Tibial artery (tissue), 4 donors: ENCODE measurements at places on chromosomes 11 and 22.

GRCh38 chr11:59188954-59189353 is 17.0 kb downstream of the DTX4 start:
- H3K27ac ChIP-seq = no peak overlapping the region
- no peak for DNase-seq
- no peak overlapping the region for H3K4me3 ChIP-seq
- no peaks in the 10 kb centered on the region for H3K36me3 ChIP-seq
- H3K27me3 ChIP-seq = no peaks in the 10 kb centered on the region

DNA sequence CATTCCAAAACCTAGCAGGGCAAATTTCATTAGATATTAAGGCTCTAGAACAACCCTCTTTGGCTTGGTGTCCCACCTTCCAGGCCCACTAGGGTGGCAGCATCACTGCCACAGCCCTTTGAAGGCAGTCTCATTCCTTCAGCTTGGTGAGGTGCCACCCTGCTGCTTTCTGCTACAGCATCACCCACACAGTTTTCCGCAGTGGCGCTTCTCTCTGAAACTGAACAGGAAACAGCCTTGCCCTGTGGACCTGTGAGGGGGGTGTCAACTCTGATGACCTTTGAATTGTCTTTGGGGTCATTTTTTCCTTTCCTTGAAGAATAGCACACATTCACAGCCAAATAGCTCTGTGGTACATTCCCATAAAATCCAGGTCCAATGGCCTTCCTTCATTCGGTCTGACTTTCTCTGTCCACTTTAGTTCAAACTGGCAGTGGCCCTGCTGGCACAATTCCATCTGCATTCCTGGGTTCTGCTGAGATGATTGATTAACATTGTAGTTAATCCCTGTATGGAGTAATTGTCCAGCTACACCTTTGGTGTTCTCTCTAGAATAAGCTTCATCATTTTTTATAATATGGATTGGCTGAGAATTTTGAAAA is 251.9 kb upstream of the FAT3 start:
- no peaks in the 10 kb centered on the region for H3K27me3 ChIP-seq
- H3K27ac ChIP-seq = no peak overlapping the region
- DNase-seq = no peak
- H3K36me3 ChIP-seq = no peaks in the 10 kb centered on the region
- H3K4me3 ChIP-seq = no peak overlapping the region

- no peaks in the 10 kb centered on the region for H3K36me3 ChIP-seq
- no peak overlapping the region for H3K4me3 ChIP-seq
- H3K4me1 ChIP-seq = peaks cover 15% of the 10 kb centered on the region
- DNase-seq = peak; percentile 74
- H3K27ac ChIP-seq = no peak overlapping the region
- no peaks in the 10 kb centered on the region for H3K27me3 ChIP-seq
Observed at GRCh38 chr11:45045683-45046471, 95.2 kb upstream of the TP53I11 start.

DNA sequence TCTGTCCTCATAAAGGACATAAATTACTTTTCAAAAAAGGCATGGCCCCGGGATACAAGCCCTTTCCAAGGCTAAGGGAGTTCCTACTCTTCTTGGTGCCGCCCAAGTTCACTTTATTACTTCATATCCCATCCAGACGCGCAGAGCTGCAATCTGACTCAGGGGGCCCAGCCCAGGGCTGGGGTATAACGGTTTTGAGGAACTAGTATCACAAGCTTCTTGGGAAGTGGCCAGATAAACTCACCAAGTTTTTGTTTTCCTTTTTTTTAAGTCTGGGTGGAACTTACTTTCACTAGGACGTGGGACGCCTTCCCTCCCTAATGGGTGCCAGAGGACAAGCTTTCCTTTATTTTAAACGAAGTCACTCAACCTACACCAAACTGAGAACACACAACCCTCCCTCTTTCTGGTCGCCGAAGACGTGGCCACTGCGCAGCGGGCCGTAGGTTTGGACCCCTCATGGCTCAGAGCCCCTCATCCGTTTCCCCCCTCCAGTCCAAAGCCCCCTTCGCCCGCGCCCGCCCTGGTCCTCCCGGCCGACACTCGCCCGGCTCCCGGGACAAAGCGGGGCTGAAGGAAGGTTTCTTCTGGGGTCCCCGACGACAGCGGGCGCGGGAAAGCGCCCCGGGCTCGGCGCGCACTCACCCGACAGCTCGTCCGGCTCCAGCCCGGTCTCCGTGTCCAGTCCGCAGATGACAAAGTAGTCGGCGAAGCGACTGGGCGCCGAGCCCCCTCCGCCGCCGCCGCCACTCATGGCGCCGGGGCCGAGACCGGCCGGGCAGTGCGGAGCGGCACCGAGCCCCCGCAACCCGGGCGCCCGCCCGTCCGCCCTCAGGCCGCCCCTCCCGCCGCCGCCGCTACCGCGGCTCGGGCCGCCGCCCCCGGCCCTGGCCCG is 587 bp downstream of the DENND5A start:
- peak overlapping the region; percentile 98 for H3K27ac ChIP-seq
- peaks cover 45% of the 10 kb centered on the region for H3K4me1 ChIP-seq
- peak overlapping the region; percentile 80 for H3K4me3 ChIP-seq

DNA sequence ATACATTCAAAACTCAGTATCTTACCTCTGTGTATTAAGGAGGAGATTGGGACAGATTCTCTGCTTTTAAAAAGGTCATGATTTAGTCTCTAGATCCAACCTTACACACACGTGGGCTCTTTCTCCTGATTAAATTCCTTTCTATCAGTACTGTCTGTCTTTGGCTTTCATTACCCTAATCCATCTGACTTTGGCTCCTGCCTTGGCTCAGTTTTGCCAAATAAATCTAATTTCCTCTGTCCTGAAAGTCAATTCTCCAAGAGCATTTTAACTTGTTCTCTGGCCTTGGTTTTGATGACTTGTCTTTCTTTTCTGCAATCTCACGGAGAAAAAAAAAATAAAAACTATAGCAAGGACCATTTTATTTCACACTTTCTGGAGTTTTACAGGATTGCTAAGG is 176.6 kb upstream of the PDGFD start:
- no peak overlapping the region for H3K4me3 ChIP-seq
- H3K4me1 ChIP-seq = no peaks in the 10 kb centered on the region
- no peaks in the 10 kb centered on the region for H3K27me3 ChIP-seq
- H3K36me3 ChIP-seq = no peaks in the 10 kb centered on the region

- H3K4me3 ChIP-seq = no peak overlapping the region
- H3K4me1 ChIP-seq = no peaks in the 10 kb centered on the region
- peaks cover 7% of the 10 kb centered on the region for H3K36me3 ChIP-seq
- no peak for DNase-seq
Observed at GRCh38 chr11:44203270-44204043, 106.5 kb downstream of the ALX4 start.

DNA sequence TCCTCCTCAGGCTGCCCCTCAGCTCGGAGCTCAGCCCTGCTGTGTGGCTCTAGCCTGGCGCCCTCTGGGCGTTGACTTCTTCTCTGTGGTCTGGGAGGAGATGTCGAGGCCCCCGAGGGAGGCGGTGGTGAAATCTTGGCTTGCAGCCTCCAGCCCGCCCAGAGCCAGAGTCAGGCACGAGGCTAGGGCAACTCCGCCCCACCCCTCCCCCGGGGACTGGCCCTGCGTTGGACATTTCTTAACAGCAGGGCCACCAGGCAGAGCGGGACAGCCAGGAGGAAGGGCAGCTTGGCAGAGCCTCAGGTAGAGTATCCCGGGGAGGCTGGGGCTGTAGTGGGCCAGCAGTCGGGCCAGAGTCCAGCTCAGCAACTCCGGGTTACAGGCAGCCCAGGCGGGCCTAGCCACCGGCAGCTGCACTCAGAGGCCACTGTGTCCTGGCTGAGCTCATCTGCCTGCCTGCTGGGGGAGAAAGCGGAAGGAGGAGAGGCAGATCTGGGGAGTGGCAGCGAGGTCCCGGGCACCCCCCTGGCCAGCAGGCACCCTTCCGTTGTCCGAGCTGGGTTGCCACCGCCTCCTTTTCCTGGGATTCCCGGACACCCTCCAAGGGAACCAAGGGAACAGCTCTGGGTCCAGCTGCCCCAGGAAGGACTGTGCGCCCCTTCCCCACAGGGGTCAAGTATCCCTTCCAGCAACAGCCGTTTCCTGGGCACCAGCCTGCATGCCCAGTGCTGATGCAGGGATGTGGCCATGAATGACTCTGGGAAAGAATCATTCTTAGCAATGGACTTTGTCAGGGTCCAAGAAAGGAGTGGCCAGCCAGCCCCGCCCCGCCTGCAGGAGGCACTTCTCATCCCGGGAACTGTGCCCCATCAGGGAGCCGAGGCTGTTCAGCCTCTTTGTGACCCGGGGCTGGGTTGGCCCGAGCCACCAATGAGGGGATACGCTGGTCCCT is at the start of gene ALDH3B1:
TSS of gene ALDH3B1 (plus strand) at position 238 of the 952 bp plus-strand sequence. CDS start 4,971 bp downstream, outside the sequence.
- peak within 1 kb of the TSS; percentile 49 for H3K4me3 ChIP-seq
- H3K27ac ChIP-seq = peak within 1 kb of the TSS; percentile 93
- peaks cover 75% of the 10 kb centered on the region for H3K4me1 ChIP-seq
- H3K27me3 ChIP-seq = no peaks in the 10 kb centered on the region
- H3K36me3 ChIP-seq = no peaks in the 10 kb centered on the region

GRCh38 chr11:23569547-23569946 is 709.3 kb upstream of the CCDC179 start:
- H3K27me3 ChIP-seq = no peaks in the 10 kb centered on the region
- no peak overlapping the region for H3K27ac ChIP-seq
- no peak overlapping the region for H3K4me3 ChIP-seq
- H3K36me3 ChIP-seq = no peaks in the 10 kb centered on the region

- no peak for DNase-seq
- H3K27ac ChIP-seq = no peak overlapping the region
- no peak overlapping the region for H3K4me3 ChIP-seq
- peaks cover 21% of the 10 kb centered on the region for H3K27me3 ChIP-seq
- H3K4me1 ChIP-seq = no peaks in the 10 kb centered on the region
Observed at GRCh38 chr22:49181431-49181830, 646.2 kb downstream of the BRD1 start.

DNA sequence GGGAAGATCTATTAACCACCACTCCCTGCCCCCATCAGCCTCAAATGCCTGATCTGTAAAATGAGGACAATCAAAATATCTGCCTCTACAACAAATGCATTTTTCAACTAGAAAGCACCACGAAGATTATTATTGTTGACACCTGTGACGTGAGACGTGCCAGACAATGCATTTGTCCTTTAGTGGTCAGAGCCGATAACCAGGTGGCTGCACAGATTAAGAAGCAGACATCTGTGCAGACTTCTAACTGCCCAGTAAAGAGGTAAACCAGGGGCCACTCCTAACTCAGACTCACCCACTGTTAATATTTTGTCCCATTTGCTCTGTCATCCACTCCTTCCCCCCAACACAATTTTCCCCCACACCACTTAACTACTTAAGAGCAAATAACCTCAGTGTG is 11.7 kb downstream of the PLEKHA7 start:
- DNase-seq = no peak
- no peaks in the 10 kb centered on the region for H3K36me3 ChIP-seq
- no peaks in the 10 kb centered on the region for H3K27me3 ChIP-seq
- H3K4me3 ChIP-seq = no peak overlapping the region

- H3K4me3 ChIP-seq = no peak overlapping the region
- DNase-seq = no peak
- peaks cover 14% of the 10 kb centered on the region for H3K36me3 ChIP-seq
Observed at GRCh38 chr22:26522012-26522411, 9.7 kb upstream of the TFIP11 start.

DNA sequence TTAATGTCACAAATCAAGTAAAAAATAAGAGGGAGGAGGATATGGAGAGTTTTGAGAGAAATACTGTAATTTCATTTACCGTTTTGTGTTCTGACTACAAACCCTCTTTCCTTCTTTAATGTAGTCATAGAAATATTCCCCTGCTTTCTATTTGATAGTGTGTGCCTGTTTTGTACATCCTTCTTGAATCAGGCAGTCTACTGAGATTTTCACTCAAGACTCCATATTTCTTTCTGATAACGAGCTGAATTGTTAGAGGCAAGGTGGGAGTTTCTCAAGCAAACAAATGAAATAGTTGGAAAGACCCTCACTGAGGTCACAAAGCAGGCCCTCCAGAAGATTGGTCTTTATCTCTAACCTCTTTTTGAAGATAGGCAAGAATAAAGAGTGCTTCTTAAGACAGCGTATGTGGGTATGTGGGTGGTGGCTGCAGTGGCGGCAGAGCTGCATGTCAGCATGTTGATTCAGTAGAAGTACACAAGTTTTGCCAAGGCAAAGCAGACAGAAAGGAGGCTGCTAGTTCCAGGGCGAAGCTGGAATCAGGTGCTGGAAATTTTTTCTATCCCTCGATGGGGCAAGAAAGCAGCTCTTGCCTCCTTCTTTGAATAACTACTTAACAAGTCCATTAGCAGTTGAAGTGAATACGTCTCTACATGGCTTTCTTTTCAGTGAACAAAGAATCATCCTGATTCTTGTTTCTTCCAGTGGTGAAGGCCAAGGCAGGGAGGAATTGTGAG is 164.2 kb downstream of the FAM76B start:
- peak overlapping the region; percentile 36 for H3K27ac ChIP-seq
- no peaks in the 10 kb centered on the region for H3K4me1 ChIP-seq
- no peak overlapping the region for H3K4me3 ChIP-seq
- no peaks in the 10 kb centered on the region for H3K27me3 ChIP-seq
- no peaks in the 10 kb centered on the region for H3K36me3 ChIP-seq
- no peak for DNase-seq

DNA sequence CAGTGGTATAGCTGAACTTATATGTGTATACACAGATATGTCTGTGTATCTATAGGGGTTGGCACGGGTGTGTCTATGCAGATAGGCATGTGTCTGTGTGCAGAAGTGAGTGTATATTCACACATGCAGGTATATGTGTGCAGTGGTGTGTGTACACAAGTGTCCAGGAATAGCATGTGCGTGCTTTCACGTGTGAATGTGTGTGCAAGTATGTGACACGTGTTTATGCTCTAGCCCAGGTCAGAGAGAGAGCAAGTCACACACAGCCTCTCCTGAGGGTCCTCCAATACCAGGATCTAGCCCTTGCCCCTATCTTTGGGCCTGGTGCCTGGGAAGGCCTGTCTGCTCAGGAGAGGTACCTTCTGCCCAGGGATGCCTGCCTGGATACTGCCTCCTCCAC is 26.3 kb downstream of the PDE2A start:
- DNase-seq = no peak
- no peaks in the 10 kb centered on the region for H3K36me3 ChIP-seq
- peaks cover 10% of the 10 kb centered on the region for H3K4me1 ChIP-seq
- no peaks in the 10 kb centered on the region for H3K27me3 ChIP-seq
- H3K4me3 ChIP-seq = no peak overlapping the region
- no peak overlapping the region for H3K27ac ChIP-seq

GRCh38 chr22:29780748-29781676 is 13.8 kb downstream of the UQCR10 start:
- no peaks in the 10 kb centered on the region for H3K27me3 ChIP-seq
- H3K27ac ChIP-seq = peak overlapping the region; percentile 48
- H3K36me3 ChIP-seq = no peaks in the 10 kb centered on the region
- DNase-seq = no peak

GRCh38 chr11:104546501-104546900 is 351.8 kb downstream of the CASP12 start:
- no peaks in the 10 kb centered on the region for H3K36me3 ChIP-seq
- no peak overlapping the region for H3K27ac ChIP-seq
- no peaks in the 10 kb centered on the region for H3K4me1 ChIP-seq
- no peak overlapping the region for H3K4me3 ChIP-seq

GRCh38 chr11:71418643-71419042 is 29.6 kb downstream of the DHCR7 start:
- no peak overlapping the region for H3K4me3 ChIP-seq
- no peaks in the 10 kb centered on the region for H3K4me1 ChIP-seq
- peaks cover 17% of the 10 kb centered on the region for H3K27me3 ChIP-seq
- no peak for DNase-seq

- H3K27ac ChIP-seq = no peak overlapping the region
- no peaks in the 10 kb centered on the region for H3K27me3 ChIP-seq
- no peak overlapping the region for H3K4me3 ChIP-seq
- no peaks in the 10 kb centered on the region for H3K36me3 ChIP-seq
- no peaks in the 10 kb centered on the region for H3K4me1 ChIP-seq
Observed at GRCh38 chr22:45863981-45864751, 112.8 kb downstream of the WNT7B start.

- no peak for DNase-seq
- peak overlapping the region; percentile 59 for H3K4me3 ChIP-seq
- H3K27me3 ChIP-seq = no peaks in the 10 kb centered on the region
- peak overlapping the region; percentile 17 for H3K27ac ChIP-seq
- H3K4me1 ChIP-seq = no peaks in the 10 kb centered on the region
Observed at GRCh38 chr11:90135016-90135415, 553 bp downstream of the NAALAD2 start.
